ENCODE measurements at places on chromosomes 7 and 10.

GRCh38 chr10:129021594-129022304 lies 445.3 kb upstream of the MGMT start:
- no peak for DNase-seq

DNA sequence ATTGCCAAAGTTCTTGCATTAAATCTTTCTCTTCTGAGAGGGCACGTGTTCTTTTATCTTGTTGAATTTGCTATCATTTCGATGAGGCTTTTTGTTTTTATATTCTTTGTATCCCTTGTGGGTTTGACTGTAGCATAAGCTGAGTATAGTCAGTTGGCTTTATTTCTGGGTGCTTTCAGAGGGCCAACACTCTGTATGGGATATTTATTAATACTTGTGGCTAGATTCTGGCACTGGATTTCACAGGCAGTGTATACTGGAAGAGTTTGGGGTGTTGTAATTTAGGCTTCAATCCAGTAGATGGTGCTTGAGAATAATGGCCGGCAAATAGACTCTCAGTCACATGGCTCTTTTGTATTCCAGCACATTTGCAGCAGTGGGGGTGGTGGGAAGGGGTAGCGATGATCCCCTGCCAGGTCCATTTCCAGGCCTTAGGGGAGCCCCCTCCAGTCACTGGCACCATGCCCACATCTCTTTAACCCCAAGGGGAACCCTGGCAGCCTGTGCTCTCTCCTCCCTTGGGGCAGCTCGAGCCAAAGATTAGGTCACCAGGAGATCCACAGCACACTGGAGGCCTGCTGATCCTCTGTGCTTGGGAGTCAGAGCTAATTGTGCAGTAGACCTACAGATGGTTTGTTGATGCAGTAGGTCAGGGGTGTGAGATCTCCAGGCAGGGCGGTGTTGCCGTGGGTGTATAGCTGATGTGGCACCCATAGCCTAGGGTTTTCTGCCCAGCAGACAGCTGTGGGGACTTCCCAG lies 81.8 kb downstream of the PTPN20 start:
- DNase-seq: peak; percentile 52

DNA sequence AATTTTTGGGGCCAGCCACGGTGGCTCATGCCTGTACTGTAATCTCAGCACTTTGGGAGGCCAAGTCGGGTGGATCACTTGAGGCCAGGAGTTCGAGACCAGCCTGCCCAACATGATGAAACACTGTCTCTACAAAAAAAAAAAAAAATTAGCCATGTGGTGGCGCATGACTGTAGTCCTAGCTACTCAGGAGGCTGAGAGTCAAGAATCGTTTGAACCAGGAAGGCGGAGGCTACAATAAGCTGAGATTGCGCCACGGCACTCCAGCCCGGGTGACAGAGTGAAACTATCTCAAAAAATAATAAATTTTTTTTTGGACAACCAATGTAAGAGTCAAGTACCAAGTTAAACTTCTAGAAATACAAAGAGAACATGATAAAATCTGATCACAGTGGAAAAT lies 164.6 kb downstream of the AVL9 start:
- no peak for DNase-seq

DNA sequence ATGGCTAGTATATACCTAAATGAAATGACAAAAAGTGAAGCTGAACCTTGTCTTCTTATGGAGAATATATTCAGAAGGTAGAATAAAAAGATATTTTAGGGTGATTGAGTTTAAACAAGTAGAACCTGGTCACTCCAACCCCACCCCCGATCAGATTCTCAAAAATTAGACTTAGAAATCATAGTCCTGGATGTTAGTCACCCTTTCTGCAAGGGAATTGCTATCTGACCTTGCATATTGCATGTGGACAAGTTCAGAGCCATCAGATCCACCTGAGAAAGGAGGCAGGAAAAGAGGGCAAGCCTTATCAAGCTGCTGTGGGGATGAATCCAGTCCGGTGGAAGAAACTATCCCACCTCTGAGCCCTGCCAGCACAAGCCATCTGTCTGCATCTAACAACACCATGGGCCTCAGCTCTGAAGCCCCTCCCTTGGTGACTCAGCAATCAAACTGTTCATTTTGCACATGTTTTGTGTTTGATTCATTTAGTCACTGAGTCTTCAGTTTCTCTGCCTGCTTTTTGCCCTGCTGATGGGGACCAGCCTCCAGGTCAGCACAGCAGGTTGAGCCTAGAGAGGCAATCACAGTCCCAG lies 727.3 kb downstream of the AUTS2 start:
- peak; percentile 21 for DNase-seq

DNA sequence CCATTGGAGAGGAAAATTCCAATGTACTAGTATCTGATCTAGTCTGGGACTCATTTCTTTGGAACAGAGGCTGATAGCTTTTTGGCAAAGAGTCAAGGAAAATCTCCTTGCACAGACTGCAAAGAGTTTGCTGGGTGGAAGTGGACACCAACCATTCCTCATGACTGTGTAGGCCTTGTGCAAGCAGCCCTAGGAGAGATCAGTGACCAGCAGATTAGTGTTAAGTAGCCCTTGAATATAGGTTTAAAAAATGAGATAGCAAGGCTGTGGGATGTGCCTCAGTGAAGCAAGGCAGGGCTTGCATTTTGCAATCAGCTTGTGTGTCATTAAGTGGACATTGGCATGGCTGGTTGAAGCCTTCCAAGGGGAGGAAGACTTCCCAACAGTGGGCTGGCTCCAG lies 341.6 kb downstream of the PLXNA4 start:
- no peak for DNase-seq

GRCh38 chr10:96896884-96897589 lies 64.9 kb downstream of the LCOR start:
- DNase-seq: no peak

DNA sequence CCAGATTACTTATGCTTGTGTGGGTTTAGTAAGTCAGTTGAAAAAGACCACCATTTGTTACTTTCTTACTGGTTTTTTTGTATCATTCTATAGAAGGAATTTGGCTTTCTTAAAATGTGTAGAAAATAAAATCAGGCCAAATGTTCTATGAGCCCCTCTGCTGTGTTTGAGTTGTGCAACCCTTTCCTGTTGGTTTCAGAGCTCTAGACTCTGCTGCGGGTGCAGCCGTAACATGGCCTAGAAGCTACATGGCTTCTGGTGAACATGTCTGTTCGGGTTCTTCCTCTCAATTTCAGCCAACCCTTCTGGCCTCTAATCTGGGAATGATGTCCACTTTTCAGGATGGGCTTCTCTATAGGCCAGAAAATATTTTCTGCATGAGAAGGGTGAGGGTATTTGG lies 56.6 kb upstream of the RAB18 start:
- no peak for DNase-seq

- peak; percentile 94 for DNase-seq
Observed at GRCh38 chr10:71244431-71245419, 32.4 kb downstream of the UNC5B start.

DNA sequence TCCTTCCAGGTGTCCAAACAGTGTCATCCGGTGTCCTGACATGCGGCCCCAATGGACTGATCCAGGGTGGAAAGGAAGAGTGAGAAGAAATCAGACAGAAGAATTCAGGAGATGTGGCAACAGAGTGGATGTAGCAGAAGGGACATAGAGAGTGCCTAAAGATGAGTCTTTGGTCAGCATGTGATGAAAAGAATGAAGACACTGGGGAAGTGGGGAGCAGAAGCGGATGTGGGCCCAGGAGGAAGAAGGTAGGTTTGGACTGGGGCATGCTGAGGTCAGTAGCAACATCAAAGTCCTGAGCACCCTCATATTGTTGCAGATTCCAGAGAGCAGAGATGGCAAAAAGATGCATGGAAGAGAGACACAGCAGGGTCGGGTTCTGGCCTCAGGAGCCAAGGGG lies 71.8 kb upstream of the STEAP1B start:
- no peak for DNase-seq

DNA sequence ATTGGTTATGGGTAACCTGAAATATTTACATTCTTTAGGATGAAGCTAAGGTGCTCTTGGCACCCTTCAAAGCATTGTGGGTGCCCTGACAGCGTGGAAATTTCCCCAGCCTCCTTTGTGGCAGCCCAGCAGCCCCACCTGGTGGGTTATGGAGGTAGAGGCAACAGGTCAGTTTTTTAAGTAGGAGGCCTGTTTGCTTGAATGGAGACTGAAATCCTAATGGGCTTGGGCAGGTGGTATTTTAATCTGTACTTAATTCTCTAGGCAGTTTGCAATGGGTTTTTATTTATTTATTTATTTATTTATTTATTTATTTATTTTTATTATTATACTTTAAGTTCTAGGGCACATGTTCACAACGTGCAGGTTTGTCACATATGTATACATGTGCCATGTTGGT lies 139.4 kb downstream of the EPC1 start:
- peak; percentile 16 for DNase-seq

GRCh38 chr10:89360157-89360556 lies 17.7 kb upstream of the IFIT1B start:
- DNase-seq: no peak

DNA sequence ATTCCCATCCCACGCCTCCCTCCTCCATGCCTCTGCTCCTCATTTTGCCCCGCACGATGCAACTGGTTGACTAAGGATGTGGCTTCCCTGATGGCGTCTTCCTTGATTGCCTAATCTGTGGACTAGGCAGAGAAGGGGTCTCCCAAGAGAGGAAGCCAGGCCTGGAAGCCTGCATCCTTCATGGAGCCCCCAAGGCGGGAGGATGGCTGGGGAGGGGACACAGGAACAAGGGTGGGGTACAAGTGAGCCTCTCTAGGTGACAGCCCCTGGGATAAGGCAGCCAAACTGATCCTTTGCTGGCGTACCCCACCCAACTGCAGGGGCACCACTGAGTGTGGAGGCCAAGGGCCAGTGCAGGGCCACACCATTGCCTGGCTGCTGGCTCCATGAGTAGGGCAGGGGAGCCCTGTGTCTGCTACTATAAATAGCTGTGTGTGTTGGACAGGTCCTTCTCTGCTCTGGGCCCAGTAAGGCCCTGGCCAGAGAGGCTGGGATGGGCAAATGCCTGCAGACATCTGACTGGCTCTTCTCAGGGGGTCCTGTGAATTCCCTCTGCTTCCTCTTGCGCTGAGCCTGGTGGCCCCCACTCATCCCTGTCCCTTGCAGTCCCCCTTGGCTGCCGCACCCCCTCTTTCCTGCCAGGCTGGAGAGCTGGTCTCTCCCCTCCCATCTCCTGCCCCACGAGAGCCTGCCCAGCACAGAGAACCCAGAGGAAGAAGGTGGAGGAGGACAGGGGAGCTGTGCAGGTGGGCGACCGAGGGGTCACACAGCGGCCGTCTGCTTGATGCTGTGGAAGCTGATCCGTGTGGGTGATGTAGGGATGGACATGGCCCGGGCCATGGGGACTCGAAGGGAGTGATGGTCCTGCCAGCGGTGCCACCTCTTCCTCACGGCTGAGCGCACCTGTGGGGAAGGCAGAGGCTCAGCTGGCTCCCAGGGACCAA lies 29.3 kb downstream of the CRHR2 start:
- DNase-seq: no peak

GRCh38 chr10:10213237-10213636 lies 804.4 kb upstream of the CELF2 start:
- no peak for DNase-seq

GRCh38 chr10:71459513-71459912 lies 62.8 kb downstream of the CDH23 start:
- no peak for DNase-seq

DNA sequence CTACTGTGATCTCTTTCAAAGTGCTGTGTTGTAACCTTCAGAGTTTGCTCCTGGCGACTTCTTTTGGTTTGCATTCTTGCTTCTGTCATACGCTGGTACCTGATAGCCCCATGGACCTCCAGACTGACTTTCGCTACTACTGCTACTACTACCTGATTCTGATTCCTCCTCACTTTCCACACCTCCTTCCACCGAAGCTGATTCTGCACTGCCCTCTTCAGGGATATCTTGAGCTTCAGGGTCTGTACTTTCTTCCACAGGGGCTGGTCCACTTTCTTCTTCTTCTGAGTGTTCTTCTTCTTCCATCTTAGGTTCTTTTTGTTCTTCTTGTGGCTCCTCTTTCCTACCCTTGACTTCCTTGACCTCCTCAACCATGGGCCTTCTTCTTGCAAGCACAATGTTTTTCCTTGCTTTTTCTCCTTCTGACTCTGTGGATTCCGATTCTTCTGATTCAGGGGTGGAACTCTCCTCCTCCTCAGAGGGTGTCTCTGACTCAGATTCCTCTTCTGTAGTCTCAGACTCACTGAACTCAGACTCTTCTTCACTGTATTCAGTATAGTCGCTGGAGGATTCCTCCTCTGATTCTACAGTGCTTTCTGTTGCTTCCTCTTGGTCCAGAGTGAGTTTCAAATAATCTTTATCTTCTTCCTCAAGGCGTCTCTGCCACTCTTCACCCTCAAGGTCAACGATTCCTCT lies 992.2 kb downstream of the PCDH15 start:
- no peak for DNase-seq
